ENCODE measurements at places on chromosomes 7 and 10. TPM values are rescaled to one million over a fixed set of nuclear protein-coding genes. Genes with fewer than 3 reads are reported as not detected.

Gene CCDC7
- total RNA-seq, result 84.1 TPM

Gene CAMK2B
- 21.9 TPM for total RNA-seq

- DNase-seq, result no peak
Observed at GRCh38 chr10:1175956-1176565, 119.9 kb downstream of the WDR37 start.

DNA sequence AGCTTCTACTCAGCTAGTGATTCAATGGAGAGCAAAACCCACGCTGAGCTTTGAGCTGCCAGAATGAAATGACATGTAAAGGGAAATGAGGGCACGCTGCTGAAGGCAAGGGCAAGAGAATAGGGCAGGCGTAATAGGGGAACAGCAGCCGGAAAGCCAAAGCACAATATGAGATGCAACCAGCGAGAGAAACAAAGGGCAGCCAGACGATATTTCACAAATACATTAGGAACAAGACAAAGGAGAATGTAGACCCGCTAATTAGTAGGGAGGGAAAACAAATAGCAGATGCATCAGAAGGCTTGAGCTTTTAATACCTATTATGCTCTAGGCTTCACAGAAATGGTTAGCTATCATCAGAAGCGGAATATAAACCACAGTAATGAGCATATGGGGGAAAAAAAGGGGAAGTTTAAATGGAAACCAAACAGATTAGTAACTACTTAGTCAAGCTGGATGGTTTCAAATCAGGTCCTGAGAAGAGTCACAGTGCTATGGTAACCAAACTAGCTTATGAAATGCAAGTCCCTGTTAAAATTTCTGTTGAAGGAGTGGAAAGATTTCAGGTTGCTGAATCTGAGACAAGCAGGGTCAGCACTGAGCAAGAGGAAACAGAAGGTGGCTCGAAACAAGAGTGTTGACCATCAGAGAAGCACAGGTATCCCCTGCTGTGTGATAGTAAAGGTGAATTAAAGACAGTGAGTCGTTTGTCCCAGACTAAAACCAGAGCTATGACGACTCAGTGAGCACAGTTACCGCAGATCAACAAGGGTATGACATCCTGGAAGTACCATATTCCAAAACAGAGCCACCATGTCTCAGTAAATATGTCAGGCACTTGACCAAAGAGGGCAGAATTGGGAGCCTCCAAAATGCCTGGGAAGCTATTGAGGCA lies 496.9 kb upstream of the CELF2 start:
- peak; percentile 26 for DNase-seq

- no peak for DNase-seq
Observed at GRCh38 chr10:79266543-79267312, 80.5 kb upstream of the PPIF start.

Gene TCTN3
- total RNA-seq, result 57.9 TPM

- DNase-seq, result no peak
Observed at GRCh38 chr10:29959586-29959985, 99.8 kb downstream of the JCAD start.

DNA sequence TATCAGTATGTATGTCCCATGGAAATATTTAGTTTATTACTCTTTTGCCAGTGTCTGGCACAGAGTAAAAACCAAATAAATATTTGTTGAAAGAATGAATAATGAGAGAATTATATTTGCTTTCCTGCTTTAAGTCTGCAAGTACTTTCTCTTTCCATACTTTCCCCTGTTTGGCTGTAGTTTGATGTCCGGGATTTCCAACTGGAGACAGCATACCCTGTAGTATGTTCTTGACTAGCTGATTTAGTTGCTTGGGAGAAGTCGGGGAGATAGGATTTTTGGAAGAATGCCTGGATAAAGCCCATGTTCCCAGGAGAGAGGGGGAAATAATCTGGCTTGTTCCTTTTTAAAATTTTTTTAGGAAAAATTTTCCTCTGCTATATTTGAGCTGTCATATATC lies 516.1 kb downstream of the CCSER2 start:
- no peak for DNase-seq

DNA sequence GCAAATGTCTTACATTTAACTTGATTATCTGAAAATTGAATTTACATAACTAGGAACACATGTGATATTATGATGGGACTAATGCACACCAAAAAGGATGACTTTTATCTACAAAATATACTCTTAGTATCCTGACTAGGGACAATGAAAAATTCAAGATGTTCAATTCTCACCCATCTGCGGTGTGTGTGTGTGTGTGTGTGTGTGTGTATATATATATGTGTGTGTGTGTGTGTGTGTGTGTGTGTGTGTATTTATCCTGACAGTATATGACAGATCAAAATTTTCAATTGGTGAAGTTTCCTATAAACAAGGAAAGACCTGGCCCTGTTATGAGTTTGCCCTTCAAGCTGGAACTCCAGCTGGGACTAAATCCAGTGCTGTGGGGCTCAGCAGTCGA lies 40.3 kb upstream of the MET start:
- no peak for DNase-seq

Gene CRHR2
- 0.89 TPM for total RNA-seq

- no peak for DNase-seq
Observed at GRCh38 chr10:59229441-59229840, 53.0 kb downstream of the PHYHIPL start.

Gene OR2A14
- total RNA-seq, result not detected

- peak; percentile 26 for DNase-seq
Observed at GRCh38 chr10:60732198-60732806, 46.0 kb upstream of the CDK1 start.

- DNase-seq, result peak; percentile 60
Observed at GRCh38 chr10:25934621-25935139, 651 bp downstream of the MYO3A start.

Gene C10orf62
- total RNA-seq, result not detected

DNA sequence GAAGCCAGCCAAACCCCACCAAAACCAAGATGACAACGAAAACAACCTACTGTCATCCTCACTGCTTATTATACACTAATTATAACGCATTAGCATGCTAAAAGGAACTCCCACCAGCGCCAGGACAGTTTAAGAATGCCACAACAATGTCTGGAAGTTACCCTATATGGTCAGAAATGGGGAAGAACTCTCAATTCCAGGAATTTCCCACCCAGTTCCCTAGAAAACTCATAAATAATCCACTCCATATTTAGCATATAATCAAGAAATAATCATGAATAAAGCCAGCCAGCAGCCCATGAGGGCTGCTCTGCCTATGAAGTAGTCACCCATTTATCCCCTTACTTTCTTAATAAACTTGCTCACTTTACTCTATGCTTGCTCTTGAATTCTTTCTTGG lies 20.8 kb downstream of the MICU1 start:
- DNase-seq, result no peak

Gene PTTG1IP2
- not detected for total RNA-seq

GRCh38 chr10:98748298-98748697 lies 301.6 kb upstream of the HPS1 start:
- no peak for DNase-seq

GRCh38 chr10:117134306-117135025 lies 3.6 kb downstream of the VAX1 start:
- DNase-seq, result no peak

GRCh38 chr7:103987451-103987850 lies 2.0 kb downstream of the RELN start:
- DNase-seq, result no peak

Gene DENND10
- total RNA-seq, result 55.2 TPM

- no peak for DNase-seq
Observed at GRCh38 chr7:18792871-18793595, 297.5 kb downstream of the HDAC9 start.

DNA sequence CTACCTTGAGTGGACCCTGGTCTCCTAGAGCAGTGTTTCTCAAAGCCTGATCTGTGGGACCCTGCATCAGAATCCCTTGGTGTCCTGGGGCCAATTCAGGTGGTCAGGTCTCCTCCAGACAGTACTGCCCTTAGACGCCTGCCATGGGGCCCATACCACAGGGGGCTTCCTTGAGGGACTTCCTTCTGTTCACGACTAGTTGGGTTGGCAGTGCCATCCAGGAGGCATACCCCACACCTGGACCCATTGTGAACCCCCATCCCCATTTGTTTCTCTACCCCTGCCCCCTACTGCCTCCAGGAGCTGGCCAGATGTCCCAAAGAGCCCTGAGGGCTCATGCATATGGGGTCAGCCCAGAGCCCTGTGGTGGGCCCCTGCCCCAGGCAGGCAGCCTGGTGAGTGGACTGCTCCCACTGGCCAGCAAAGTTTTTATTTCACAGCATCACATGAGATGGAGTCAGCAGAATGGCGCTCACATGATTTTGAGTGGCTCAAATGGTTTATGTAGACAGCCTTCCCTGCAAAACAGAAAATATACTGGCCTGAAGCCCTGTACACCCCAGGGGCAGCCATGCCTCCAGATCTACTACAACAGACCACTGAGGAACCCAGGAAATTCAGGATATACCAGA lies 259.9 kb upstream of the ZMIZ1 start:
- DNase-seq, result no peak

Gene OPN1SW
- not detected for total RNA-seq

GRCh38 chr7:130047831-130048230 lies 3.3 kb downstream of the ZC3HC1 start:
- DNase-seq, result no peak

Measured in spinal cord (tissue), 10 donors.